ENCODE measurements at places on chromosomes 1 and 21.

- no peak for DNase-seq
Observed at GRCh38 chr1:211734359-211734758, 58.9 kb upstream of the NEK2 start.

- no peak for DNase-seq
Observed at GRCh38 chr1:55670331-55671082, 455.3 kb upstream of the USP24 start.

GRCh38 chr21:44299458-44300261 lies at the start of gene PFKL:
Gene PFKL, plus strand, starts transcription at chr21:44300053. Its CDS starts 53 bp downstream, at chr21:44300106.
- DNase-seq, result peak; percentile 77

- no peak for DNase-seq
Observed at GRCh38 chr21:31347435-31348032, 3.5 kb upstream of the TIAM1 start.

GRCh38 chr1:241518476-241519307 lies 863 bp downstream of the FH start:
- DNase-seq, result peak; percentile 63

- no peak for DNase-seq
Observed at GRCh38 chr1:94648225-94649007, 106.9 kb upstream of the F3 start.

DNA sequence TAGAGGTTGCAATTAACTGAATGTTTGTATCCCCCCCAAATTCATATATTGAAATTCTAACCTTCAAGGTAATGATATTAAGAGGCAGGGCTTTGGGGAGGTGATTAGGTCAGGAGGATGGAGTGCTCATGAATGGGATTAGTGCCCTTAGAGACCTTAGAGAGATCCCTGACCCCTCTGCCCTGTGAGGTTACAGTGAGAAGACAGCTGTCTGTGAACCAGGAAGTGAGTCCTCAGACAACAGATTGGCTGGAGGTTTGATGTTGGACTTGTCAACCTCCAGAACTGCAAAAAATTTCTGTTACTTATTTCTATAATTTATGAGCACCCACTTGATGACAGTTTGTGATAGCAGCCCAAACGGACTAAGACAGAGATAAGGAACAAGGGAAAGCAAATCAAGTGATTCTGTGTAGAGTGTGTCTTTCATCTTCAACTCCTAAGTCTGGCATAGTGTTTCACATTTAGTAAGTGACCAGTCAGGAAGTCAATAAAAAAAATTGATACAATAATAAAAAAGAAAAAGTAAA lies 30.0 kb upstream of the RWDD3 start:
- peak; percentile 29 for DNase-seq

DNA sequence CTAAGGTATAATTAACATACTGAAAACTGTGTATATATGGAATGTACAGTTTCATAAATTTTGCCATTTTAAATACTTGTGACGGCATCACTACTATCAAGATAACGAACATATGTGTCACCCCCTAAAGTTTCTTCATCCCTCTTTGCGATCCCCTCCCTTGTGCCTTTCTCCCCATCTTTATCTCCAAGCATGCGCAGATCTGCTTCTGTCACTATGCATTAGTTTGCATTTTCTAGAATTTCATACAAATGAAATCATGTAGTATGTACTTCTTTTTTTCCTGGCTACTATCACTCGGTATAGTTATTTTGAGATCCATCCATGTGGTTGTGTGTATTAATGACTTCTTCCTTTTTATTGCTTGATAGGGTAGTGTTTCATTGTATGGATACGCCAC lies 154.9 kb downstream of the ZNF648 start:
- peak; percentile 29 for DNase-seq

- no peak for DNase-seq
Observed at GRCh38 chr1:190436615-190437014, 41.0 kb downstream of the BRINP3 start.

- no peak for DNase-seq
Observed at GRCh38 chr1:10530756-10531495, 56.2 kb downstream of the PEX14 start.

GRCh38 chr1:53311702-53312305 lies 16.1 kb downstream of the LRP8 start:
- DNase-seq, result no peak

DNA sequence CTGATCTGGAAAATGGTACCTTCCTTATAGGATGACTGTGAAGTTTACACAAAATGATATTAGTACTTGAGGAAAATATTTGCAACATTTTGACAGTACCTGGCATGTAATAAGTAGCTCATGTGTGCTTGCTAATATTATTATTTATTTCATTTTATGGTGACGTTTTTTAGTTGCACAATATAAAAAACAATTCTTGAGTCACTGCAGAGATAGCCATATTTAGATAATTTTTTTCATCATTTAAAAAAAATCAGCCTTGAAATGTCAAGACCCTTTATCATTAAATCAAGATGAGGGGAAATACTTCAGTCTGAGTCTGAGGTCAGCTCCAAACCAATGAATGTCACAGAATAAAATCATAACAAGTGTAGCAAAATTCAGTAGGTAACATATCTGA lies 196.8 kb upstream of the RUNX1 start:
- DNase-seq, result no peak
